ENCODE measurements at places on chromosomes 6 and 20.

DNA sequence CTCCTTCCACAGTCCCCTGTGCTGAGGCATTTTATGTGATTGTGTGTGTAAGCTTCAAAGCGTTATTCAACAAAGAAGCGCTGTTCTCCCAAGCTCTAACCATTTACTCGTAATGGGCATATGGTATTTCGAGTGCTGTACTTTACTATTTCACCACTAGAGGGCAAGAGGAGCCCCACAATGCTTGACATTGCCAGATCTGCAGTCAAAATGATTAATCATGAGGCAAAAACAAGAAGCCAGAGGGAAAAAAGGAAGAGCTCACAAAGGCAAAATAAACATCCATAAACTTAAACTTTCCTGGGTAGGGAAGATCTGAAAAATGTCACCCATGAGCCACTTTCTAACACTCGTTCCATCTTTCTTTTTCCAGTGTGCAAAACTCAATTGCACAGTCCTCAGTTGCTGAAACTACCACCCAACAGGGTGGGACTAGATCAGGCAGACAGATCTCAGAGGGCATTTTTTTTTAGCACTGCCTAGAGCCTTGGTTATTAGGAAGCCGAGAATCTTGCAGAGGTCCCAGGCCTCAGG is 215.0 kb upstream of the PLCB4 start:
- DNase-seq, result peak; percentile 69

- peak; percentile 88 for DNase-seq
Measured at GRCh38 chr6:42726485-42727086, 4.2 kb upstream of the PRPH2 start.

- no peak for DNase-seq
Measured at GRCh38 chr20:46995561-46996142, 101.0 kb downstream of the EYA2 start.

DNA sequence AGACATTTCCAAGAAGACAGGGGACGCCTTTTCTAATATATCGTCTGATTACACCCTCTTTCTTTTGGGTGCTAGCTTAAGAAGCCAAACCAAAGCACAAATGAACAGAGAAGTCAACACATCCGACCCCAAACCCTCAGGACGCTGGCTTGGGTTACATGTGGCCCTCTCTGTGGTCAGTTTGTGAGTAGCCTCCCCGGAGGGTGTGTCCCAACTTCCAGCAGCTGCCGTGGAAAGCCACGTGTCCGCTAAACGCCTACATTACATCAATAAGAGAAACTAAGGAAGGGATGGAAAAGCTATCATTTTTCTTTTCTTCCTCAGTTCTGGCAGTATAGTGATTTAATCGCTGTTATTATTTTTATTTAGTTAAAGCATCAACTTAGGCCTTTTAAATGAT is 487 bp upstream of the BMP6 start:
- DNase-seq, result no peak

GRCh38 chr6:87971605-87972262 is 75.9 kb upstream of the SPACA1 start:
- DNase-seq, result no peak

DNA sequence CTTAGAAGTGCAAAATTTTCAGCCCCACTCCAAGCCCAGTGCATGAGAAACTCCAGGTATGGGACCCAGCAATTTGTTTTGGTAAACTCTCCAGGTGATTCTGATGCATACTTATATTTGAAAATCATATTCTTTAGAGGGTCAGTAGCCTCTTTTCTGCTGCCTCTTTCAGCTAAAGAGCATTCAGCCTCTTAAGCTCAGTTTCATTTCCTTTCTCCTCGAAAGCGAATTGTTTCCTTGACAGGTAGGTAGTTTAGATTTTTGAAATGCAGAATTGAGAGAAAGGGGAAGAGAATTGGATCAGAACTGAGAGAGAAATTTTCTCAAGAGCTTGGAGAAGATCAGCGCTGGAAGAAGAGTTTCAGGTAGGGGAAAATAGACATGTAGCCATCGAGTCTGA is 995.8 kb upstream of the FLRT3 start:
- no peak for DNase-seq

- DNase-seq, result no peak
Measured at GRCh38 chr20:7673841-7674240, 266.4 kb downstream of the HAO1 start.

DNA sequence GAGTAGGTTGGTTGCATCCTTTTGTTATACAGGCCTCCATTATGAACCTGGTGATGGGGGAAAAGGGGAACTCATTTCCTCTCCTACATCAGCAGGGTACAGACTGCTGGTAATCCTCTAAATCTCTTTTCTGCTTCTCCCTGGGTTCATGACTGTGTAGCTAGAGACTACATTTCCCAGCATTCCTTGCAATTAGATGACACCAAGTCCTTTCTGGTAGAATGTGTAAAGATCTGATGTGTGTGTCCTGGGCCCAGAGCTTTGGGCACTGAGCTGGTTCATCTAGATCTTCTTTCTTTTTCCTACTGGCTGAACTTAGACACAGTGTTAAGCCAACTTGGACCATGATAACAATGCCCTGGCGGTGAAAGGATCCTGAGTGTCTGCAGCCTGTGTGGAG is 104.7 kb upstream of the IFNGR1 start:
- no peak for DNase-seq

GRCh38 chr20:61779176-61779965 is 286.3 kb downstream of the TAF4 start:
- no peak for DNase-seq

DNA sequence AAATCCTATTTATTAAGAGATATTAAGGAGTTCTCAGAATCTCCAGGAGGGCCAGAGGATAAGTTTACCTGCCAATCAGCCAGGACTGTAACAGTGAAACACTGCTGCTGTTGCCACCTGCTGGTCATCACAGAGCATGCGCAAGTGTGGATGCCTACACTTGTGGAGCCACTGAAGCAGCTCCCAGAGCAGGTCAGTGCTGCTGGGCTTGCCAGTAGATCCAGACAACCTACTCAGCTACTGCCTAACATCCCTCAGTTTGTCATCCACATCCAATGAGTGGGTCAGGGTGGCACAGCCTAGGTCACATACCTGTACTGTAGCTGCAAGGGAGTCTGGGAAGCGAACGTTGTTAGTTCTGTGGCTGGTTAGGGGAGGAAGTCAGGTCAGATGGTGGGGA is 18.3 kb upstream of the NHSL1 start:
- DNase-seq, result no peak

- DNase-seq, result no peak
Measured at GRCh38 chr6:36110863-36111262, 19.4 kb upstream of the MAPK13 start.

GRCh38 chr6:144349690-144350527 is 64.8 kb downstream of the UTRN start:
- DNase-seq, result no peak

DNA sequence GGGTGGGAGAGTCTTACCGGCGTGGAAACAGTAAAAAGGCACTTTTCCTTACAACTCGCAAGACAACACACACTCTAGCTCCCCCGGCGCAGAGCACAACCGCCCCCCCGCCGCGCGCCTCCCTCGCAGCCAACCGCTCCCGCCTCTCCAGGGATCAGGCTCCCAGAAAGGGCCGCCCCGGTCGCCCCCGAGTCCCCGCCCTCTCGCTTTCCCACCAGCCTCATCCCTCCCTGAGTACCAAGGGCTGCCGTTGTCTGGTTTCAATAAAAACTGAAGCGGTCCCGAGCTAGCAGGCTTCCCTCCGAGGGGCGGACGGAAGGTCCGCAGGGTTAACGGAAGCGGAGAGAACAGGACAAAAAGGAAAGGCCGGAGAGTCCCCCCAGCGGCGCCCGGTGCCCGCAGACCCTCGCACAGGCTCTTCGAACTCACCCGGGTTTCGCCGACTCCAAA is 804 bp downstream of the ELOVL5 start:
- peak; percentile 74 for DNase-seq

DNA sequence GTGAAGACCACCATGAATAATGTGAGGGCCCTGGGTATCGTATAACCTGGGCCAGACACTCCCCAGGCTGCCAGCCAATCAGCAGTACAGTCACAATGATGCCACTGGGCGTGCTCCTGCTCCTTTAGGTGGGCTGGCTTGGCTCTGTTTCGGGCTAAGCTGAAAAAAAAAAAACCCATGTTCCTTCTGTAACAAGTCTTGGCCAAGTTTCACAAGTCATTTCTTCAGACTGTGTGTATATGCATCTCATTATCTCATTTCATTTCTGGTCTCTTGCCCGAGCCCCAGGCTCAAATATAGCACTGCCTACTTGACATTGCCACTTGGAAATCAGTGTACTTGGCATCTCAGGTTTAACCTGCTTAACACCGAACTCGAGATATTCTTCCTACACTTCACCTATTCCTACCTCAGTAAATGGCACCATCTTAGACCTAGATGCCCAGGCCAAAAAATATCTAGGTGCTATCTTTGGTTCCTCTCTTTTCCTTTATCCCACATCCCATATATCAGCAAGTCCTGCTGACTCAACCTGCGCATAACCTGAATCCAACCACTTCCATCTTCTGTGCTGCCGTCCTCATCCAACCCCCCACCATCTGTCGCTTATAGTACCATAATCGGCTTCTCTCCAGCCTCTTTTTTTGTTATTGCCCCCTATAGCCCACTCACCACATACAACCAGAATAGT is 1.8 kb downstream of the UQCC2 start:
- no peak for DNase-seq

- no peak for DNase-seq
Measured at GRCh38 chr20:59308493-59309201, 8.2 kb downstream of the EDN3 start.

- DNase-seq, result no peak
Measured at GRCh38 chr6:149492798-149493343, 8.1 kb upstream of the ZC3H12D start.

DNA sequence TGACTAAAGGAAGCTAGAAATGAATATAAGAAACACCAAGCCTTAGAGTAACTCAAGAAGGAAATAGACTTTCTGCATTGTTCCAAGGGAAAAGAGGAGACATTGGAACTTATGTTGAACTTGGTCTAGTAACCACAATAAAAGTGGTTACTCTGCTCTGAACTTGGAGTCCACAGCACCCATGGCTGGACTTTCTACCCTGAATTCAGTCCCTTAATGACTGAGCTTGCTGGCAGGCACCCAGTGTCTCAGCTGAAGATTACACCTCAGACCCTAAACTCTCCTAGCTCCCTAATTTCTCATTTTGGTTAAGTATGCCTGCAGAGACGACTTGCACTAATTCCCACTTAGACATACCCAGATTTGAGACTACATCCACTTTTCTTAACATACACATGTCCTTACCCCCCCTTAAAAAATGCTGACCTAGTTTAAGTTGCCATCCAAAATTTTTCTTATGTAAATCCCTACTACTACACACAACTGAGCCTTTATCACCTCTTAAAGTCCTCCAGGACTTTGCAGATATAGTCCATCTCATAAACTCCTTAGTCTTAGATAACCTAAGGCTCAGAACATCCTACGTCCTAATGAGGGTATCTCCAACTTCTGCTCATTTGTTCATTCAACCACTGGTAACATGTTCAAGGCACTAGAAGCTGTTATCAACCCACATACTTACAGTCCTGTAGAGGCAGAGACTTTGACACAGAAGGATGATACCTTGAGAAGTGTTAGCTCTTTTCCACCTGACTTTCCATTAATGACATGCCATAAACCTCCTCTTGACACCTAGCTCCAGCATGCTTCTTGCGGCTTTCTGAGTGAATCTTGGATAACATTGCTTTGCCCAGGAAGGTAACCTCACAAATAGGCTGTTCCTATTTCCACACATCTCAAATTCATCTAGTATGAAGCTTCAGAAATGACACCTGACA is 129.8 kb downstream of the ALDH8A1 start:
- DNase-seq, result no peak

GRCh38 chr6:5563086-5563485 is 301.8 kb downstream of the FARS2 start:
- DNase-seq, result no peak

DNA sequence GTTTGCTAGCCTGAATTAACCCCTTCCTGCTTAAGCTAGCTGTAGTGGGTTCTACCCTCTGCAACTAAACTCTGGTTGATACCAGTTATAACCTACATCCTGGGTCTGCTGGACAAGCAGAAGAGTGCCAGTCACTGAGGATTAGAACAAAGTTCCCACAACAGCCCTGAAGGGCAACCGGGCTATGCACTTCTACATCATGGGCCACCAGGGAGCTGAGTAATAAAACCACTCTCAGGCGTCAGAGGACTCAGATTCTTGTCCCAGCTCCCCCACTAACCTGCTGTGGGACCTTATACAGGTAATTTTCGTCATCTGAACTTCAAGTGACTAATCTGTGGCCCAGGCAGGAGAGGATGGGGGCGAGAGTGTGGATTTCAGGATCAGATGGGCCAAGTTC is 56.8 kb downstream of the EYA2 start:
- no peak for DNase-seq

GRCh38 chr6:41427642-41428335 is 92.4 kb downstream of the NCR2 start:
- no peak for DNase-seq

DNA sequence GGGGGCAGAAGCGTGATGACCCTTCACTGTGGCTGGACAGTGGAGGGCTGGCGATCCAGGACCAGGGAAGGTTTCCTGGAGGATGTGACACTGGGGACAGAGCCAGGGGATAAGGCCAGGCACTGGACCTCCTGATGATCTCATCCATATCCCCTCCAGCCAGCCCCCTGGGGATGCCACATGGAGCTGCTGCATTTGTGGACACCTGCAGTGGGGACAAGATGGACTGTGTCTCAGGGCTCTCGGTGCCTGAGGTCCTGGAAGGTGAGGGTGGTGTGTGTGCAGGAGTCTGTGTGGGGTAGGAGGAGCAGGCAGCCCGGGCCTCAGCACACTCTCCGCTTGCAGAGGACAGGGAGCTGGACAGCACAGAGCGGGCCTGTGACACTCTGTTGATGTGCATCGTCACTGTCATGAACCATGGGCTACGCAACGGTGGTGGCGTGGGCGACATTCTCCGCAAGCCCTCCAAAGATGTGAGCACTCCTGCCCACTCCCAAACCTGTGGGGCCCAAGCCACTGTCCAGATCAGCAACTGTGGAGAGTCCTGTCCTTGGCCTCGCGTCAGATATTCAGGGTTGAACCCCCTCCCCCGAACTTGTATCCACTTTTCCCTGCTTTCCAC is 19.9 kb downstream of the UQCC2 start:
- no peak for DNase-seq

DNA sequence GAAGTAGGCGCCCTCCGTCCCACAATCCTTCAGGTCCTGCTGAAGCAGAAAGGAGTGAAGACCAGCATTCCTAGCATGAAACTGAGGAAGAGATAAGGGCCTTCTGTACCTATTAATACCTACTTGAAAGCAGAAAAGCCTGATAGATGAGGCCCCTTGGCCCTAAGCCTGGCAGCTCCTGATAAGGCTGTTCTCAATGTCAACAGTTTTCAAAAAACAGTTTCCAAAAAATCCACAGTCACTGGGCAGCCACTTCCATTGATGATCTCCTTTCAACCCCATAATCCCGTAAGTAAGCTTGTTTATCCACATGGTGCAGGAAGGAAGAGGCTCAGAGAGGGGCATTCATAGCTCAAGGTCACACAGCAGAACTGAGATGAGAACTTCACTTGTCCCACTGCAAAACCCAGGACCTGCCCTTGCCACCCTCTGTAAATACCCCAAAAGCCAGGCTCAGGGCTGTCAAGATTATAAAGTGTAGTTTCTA is 2.8 kb upstream of the E2F1 start:
- DNase-seq, result no peak

- no peak for DNase-seq
Measured at GRCh38 chr6:11296449-11297375, 64.2 kb upstream of the NEDD9 start.

Measured in putamen (tissue), 1 donor.